ENCODE measurements at places on chromosomes 7 and 10.

DNA sequence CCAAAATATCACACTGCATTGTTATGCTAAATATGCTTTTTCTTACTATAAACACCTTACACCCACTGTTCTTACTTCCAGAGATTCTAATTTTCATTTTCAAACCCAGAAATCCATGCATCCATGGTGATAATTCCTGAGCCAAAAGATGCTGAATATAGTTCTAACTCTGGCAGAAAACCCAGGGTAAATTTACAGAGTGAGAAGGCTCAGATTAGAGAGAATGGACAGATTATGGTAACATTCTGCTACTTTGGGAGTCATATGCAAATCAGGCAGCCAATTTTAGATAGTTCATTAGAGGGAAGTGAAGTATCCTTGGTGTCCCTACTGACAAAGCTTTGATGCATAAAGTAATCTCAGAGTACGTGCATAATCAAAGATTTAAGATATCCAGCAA is 15.4 kb upstream of the CTTNBP2 start:
- DNase-seq = no peak

DNA sequence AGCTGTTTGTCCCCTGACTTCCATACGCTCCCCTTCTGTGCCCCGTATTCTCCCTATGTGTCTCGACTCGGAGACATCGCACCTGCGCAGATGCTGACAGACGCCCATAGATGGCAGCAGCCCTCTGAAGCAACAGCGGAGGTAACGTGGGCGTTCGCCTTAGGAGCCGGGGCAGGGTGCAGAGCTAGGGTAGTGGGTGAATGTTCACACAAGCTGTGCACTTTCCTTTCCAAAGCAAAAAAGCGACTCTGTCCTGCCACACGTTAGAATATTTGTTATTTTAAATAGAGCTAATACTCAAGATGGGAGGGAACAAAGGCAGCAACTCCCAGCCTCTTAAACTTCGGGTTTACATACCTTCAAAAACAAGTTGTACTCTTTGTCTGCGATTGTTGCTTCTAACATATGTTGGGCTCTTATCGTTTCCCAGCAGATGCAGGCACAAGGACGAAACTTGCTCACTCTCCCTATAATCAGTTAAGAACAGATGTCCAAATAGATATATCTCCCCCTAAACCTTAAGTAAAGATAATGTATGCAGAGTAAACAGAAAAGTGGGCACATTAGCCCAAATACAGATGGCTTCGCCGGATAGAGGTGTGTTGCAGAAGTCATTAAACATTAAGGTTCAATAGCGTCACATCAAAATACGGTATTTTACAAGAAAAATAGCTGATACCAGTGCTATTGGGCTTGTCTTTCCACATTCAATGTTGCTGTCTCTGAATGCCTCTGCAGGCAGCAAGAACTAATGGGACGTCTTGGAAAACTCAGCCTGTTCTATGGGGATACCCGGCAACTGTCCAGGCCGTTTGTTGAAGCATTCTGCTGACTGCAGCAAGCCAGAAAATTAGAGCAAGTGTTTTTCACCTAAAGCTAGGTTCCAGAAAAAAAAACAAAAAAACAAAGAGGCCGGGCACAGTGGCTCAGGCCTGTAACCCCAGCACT is 340.3 kb upstream of the PRKCQ start:
- peak; percentile 60 for DNase-seq

DNA sequence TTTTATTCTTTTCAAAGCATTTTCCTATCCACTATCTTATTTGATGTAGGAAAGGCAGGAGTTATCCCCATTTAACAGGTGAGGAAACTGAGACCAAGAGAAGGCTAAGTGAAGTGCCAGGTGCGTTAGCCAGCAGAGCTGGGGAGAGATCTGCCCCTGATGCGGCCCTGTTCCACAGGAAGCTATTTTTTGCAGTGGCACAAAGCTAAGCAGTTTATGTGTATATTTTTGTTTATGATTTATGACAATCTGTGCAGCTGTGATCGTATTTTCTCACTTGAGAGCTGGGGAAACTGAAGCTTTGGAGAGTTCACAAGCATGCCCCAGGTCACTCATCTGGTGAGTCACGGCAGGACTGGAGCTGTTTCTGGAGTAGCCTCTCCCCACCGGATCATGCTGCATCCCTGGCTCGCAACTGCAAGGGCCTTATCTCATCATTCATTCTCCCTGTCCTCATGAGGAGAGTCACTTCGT is 38.8 kb downstream of the SLC29A3 start:
- no peak for DNase-seq

GRCh38 chr10:88041243-88042159 is 178.1 kb downstream of the PTEN start:
- DNase-seq = no peak

- DNase-seq = no peak
Observed at GRCh38 chr7:25970356-25970755, 181.6 kb upstream of the NFE2L3 start.

DNA sequence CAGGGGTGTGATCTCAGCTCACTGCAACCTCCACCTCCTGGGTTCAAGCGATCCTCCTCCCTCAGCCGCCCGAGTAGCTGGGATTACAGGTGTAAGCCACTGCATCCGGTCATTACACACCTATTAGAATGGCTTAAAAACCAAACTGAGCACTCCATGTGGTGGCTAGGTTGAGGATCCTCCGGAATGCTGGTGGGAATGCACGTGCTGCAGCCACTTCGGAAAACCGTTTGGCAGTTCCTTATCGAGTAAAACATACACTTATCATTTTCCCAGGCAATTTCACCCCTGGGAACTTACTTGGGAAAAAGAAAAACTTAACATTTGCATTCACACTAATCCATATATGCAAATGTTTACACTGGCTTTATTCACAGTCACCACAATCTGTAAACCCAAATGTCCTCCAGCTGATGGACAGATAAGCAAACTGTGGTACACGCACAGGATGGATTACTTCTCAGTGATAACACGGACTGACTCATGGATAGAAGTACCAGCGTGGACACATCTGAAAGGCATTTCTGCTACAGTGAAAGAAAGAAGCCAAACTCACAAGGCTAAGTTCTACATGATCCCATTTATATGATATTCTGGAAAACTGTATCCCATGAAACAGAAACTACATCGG is 20.4 kb downstream of the RFC2 start:
- no peak for DNase-seq

GRCh38 chr10:120971671-120972070 is 120.5 kb downstream of the WDR11 start:
- no peak for DNase-seq

GRCh38 chr10:32017044-32017443 is 39.2 kb downstream of the KIF5B start:
- no peak for DNase-seq

DNA sequence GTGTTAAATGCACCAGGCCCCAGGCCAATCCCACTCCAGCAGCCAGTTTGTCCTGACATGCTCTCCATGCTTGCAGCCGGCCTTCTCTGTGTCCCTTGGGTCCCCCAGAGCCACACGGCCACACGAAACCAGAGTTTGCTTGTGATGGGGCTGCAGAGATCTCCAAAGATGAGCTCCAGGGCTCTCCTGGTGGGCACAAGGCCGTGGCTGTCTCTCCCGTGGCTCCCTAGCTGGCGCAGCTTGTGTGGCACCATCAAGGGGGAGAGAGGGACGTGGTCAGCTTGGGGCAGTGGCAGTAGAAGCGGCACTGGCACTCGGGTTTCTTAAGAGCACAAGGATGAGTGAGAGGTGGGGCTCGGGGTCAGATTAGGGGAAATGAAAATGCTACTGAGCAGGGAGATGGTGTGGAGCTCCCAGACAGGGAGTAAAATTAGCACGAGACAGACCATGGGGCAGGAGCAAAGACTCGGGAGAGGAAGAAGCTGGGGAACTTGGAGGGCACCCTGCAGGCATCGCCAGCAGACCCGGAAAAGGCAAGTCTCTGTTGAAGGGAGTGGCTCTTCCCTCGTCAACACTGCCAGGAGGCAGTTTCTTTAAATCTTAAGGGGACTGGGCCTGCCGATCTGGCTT is 572.5 kb upstream of the FOXK1 start:
- no peak for DNase-seq

DNA sequence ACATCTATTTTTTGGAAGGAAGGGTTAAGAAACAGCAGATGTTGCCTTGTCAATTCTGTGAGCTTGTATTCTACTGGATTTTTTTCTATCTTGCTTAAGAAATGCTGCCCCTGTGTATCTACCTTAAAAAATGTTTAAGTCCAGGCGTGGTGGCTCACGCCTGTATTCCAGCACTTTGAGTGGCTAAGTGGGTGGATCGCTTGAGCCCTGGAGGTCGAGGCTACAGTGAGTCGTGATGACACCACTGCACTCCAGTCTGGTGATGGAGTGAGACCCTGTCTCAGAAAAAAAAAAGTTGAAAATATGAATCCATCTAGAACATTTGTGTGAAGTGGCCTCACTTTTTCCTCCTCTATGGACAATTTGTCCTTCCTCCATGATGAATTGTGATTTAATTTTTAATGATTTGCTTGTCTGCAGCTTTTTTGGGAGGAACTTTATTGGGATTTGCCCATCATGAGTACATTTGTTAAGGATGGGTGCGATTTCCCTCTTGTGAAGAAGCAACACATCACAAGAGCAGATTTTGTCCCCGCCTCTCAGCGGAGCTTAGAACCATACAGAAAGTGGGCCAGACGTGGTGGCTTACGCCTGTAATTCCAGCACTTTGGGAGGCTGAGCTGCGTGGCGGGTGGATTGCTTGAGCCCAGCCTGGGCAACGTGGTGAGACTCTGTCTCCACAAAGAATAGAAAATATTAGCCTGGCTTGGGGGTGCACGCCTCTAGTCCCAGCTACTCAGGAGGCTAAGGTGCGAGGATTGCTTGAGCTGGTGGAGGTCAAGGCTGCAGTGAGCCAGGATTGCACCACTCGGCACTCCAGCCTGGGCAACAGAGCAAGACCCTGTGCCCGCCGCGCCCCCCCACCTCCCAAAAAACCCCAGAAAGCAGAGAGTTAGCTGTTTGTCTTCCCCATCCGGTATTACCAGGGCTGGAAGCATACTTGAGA is 57.7 kb downstream of the DNAJB6 start:
- DNase-seq = no peak

DNA sequence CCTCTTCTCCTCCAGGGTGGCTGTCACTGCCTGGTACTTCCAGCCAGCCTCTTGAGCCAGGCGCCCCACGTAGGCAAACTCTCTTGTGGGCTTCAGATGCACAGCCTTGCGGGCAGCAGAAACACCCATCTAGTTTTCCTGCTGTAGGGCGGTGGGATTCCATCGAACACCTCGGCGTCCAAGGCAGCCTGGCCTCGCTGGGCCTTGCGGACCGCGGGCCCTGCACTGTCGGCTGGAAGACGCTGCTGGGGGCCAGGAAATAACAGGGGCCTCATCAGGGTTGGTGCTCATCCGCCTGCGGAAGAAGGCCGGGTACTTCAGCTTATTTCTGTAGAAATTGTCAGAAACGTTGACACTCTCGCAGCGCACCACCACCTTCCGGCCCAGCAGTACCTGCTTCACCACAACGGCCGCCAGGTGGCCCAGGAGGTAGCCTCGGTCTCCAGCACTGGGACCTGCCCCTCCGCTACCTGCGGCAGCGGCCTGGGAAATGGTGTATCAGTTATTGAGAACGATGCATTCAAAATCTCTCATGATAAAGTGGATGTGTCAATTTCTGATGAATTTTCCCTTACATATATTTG is 61.1 kb downstream of the WDFY4 start:
- no peak for DNase-seq

- no peak for DNase-seq
Observed at GRCh38 chr7:116950889-116951351, 2.4 kb upstream of the ST7 start.

- no peak for DNase-seq
Observed at GRCh38 chr7:99473315-99473596, 566 bp downstream of the ZNF789 start.

DNA sequence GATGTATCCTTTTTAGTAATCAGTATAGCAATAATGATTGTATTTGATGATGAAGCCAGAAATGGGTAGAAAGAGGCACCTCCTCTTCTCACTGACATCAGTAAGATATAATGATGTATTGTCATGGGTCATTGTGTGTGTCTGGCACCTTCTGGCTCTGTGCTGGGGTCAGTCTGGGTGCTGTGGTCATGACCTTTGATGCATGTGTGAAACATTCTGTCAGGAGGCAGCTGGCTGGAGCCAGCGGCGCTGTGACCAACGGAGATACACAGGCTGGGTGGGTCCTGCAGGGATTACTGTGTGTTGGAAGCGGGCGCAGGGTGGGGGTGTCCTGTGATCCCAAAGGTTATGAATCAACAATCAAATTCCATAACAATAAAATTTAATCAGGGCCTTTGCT is 35.2 kb downstream of the EEPD1 start:
- no peak for DNase-seq

GRCh38 chr7:17374654-17375053 is 76.2 kb downstream of the AHR start:
- DNase-seq = no peak

- no peak for DNase-seq
Observed at GRCh38 chr10:78316451-78316931, 282.8 kb downstream of the RPS24 start.

DNA sequence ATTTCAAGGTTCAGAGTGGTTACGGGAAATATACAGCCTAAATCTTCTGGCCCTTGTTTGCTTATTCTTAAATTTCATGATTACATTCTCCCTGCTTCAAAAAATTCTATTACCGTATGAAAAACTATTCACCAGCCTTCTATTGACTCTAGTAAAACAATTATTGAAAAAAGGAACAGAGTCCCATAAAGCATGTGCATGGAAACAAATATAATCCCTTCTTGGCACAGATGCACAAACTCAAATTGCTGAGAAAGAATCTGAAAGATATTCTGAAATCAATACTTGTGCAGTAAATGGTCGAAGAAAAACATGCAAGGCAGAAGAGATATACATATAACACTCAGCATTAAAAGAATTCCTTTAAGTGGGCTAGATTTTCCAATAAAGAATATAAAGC is 83.6 kb downstream of the LRRN3 start:
- no peak for DNase-seq

GRCh38 chr10:44426247-44427034 is 41.5 kb upstream of the CXCL12 start:
- DNase-seq = no peak

GRCh38 chr7:32206987-32207386 is 136.8 kb upstream of the PDE1C start:
- DNase-seq = no peak

DNA sequence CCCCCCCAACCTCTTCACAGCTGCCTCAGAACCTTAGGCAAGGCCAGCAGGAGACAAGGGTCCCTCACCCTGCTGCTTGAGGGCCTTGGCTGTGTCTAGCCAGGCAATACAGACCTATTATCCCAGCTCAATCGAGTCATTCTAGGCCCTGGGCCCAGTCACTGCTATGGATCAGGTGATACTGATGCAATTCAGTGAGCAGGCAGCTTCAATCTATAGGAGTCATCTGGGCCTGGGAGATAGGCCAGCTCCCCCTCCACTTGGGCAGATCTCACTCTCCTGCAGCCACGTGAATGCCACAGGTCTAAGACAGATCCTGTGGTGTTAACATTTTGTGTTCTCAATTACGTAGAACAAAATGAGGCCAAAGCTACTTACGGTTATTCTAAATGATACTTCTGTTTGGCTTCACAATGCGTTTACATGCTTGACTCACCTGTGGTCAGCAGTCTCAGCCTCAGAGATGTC is 68.0 kb upstream of the LRRC4 start:
- DNase-seq = no peak

Data from effector CD4-positive, alpha-beta T cell (primary cell).